ENCODE measurements at places on chromosomes 11 and 22.

- no peak for DNase-seq
Observed at GRCh38 chr22:41668971-41669911, 19.4 kb downstream of the SNU13 start.

DNA sequence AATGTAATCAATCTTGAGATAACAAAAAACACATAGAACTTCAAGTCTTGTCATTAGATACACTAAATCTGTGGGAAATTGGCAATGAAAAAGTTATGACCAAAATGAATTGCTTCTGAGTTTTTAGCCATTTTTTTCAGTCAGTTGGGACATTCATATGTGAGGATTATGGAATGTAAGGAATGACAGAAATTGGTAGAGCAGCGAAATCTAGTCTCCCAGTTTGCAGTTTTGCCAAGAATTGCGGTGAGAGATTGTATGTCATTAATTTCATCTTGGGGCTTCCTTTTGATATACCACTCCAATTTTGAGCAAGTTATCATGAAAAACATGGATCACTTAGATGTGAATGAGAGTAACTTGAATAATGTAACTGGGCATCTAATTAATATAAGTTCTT, 49.9 kb downstream of the SIK2 start:
- DNase-seq = no peak

DNA sequence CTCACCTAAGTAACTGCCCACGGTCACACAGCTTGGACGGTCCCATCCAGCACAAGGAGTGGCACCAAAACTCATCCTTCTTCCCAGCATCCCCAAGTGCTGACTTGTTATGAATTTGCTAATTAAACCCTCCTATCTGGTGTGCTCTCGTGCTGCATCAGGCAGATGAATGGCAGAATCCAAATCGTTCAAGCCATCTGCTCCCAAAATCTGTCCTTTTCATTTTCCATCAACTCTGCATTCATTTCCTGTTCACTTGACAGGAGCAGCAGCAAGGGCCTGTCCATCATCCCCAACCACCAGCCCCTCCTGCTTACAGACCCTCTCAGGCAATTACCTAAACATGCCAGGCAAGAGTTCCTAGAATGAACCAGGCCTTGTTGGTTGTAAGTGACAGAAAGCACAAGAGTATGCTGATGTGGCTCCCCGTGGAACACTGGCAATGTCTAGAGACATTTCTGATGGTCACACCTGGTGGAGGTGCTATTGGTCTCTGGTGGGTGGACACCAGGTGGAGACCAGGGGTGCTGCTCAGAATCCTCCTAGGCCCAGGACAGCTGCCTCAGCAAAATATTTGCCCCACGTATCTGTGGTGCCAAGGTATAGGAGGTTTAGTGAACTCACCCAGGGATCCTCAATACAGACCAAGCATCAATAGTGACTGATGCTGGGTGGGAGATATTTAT, 832.5 kb downstream of the TBC1D22A start:
- no peak for DNase-seq

DNA sequence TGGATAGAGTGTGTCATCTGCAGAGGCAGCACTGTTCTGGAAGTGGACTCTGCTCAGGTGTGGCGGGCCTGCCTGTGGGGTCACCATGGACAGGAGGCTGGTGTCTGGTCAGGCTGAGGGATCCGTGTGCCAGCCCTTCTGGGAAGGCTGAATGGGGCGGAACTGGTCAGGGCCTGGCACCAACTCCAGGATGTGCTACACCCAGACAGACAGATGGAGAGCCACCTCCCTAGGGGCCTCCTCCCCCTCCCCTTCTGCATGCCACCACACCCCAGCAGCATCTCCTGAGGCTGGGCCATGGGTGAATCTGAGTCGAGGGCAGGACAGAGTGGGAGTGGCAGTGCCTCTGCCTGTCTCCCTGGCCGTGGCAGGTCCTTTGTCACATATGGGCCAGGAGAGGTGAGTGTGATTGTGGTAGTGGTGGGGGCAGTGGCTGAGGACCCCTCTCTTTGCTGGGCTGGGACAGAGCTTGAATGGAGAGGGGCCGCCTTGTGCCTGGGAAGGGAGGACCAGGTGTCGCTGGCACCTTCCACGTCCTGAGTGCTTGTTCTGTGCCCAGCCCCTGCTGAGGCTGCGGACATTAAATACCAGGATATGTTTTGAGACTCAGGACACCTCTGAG, 29.1 kb downstream of the ST3GAL4 start:
- no peak for DNase-seq

DNA sequence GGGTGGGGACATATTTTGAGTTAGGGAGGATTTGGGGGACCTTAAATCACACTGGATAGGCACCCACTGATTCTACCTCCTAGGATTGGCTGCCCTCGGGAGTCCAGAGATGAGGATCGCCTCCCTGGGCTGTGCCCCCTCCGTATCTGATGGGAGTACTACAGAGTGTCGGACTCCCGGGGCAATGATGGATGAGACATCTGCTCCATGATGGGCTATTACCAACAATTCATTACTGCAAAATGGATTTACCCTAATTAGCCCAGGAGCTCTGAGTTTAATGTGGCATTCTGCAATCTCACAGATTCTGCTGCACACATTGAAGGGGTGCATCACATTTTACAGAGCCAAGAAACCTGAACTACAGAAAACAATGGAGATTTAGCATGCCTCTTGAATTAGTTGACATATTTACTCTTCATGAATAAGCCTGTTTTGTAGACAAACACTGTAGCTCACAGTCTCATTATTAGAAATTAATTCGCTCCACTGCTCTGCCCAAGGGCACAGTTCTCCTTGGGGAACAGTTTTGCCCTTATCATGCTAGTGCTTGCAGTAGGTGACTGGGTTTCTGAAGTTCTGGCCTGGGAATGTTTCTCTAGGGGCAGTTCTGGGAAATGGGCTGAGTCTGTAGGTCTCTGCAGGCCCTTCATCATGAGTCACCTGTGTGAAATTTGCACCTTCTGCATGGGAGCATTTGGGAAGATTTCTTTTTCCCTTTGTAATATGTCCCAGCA, 217.1 kb upstream of the PLET1 start:
- DNase-seq = no peak

DNA sequence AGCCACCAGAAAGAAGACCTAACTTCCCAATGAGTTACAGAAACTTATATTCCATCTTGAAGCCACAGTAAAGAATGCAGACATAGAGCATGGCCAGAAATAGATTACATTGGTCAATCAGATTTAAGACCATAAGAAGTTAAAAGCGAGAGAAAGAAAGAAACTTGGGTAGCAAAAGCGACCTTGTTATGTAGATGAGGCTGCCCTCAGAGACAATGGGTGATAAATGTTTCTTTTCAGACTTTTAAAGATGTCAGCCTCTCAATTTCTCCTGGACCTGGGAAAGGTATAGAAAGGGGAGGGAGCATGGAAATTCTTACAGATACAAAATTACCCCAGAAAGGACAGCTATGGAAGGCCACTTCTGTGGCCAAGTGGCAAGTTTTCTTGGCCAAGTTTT, 732.6 kb upstream of the LUZP2 start:
- DNase-seq = no peak

GRCh38 chr11:121953122-121953521, 162.9 kb downstream of the BLID start:
- DNase-seq = no peak

GRCh38 chr11:120900643-120901042, 123.3 kb upstream of the TBCEL start:
- DNase-seq = no peak

GRCh38 chr11:396948-397548, 3.0 kb downstream of the PKP3 start:
- no peak for DNase-seq

DNA sequence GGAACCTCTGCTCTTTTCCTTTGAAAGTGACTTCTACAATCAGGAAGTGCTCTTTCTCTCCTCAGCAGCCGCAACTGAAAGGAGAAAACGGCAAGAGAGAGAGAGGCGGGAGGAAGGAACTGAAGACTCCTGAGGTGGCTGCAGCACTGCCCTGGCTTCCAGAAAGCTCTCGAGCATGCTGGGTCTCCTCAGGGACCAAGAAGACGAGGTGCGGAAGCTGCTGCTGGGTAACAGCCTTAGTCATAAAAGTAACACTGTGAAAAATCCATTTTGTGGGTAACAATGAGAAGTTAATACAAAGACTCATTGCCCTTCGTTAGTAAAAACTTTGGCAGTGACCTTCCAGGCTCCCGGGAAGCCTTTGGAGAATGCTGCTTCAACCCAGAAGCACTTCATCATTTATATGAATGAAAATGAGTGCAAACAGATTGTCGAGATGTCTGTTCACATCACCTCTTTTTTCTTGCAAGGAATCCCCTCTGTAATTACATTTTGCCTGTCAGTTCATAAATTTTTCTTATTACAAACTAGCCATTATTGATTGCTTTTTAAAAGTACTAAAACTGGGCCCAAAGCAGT, 473.4 kb downstream of the SOX6 start:
- no peak for DNase-seq

DNA sequence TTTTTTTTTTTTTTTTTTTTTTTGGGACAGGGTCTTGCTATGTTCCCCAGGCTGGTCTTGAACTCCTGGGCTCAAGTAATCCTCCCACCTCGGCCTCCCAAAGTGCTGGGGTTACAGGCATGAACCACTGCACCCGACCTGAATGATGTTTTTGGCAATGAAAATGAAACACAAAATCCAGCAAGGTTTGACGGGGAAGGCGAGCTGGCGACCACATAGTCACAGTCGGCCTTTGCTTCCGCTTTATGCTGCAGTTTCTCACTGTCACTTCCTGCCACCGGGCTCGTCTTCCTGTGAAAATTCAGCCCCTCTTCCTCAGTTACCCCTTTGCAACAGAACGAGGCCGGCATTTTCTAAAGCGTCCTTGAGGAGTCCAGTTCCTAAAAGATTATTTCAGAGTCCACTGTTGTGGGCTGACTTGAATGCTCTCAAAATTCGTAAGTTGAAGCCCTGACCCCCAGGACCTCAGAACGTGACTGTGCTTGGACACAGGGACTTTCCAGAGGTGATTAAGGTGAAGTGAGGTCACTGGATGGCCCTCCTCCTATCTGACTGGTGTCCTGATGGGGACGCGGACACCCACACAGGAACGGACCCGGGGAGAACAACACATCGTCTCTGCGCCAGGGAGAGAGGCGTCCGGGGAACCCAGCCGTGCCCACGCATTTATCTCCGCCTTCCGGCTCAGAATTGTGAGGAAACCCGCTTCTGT, 2.9 kb upstream of the BID start:
- DNase-seq = peak; percentile 35

- no peak for DNase-seq
Observed at GRCh38 chr11:77193911-77194830, 66.1 kb downstream of the MYO7A start.

DNA sequence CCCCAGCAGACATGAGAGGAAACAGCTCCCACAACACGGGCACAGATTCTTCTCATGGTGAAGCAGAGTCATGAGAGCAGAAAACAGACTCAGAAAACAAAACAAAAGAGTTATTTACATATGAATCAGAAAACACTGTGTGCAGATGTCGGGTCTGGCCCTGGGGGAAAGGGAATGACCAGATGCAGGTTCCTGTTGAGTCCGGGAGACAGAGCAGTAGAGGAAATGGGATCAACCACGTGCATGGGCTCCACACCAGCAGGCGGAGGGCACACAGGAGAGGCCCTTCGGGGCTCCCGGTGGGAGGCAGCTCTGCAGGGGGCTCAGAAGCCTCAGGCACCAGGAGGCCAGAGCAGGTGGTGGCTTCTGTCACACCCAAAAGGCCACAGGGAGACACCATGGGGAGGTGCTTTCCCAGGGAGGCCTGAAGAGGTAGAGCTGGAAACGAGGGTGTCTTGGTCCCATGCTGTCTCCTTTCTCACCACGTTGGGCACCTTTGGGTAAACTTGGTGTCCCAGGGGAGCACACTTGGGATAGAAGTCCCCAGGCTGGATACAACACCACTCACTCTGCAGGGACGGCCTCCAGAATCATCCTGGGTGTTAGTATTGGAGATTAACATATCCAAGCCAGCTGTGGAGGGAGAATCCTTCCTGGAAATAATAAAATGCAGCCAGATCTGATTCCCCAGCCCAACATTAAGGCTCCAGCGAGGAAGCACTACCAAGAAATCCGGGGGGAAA, 764.7 kb downstream of the BRD1 start:
- DNase-seq = no peak

DNA sequence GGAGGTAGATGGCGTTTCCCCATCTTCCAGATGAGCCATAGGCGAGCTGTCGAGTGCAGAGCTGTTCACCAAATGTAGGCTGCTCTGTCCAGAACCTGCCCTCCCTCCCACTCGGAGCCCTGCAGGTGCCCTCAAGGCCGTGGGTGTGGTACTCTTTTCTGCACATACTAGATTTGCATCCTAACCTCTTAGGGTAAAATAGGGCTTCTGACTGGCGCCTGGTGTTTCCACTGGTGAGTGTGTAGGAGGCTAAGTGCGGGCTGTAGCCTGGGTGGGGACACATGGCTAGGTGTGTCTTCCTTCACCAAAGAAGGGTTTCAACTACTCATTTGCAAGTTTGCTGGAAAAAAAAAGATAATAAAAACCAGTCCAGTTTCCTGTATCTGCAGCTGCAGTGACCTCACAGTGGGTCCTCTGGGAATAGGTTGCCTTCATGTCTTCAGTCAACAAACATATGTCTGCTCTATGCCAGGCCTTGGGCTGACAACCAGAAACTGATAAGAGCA, 8.5 kb downstream of the BIK start:
- DNase-seq = no peak

GRCh38 chr11:119377961-119378667, 3.4 kb downstream of the USP2 start:
- no peak for DNase-seq

- DNase-seq = no peak
Observed at GRCh38 chr11:127027000-127027399, 26.4 kb upstream of the KIRREL3 start.

DNA sequence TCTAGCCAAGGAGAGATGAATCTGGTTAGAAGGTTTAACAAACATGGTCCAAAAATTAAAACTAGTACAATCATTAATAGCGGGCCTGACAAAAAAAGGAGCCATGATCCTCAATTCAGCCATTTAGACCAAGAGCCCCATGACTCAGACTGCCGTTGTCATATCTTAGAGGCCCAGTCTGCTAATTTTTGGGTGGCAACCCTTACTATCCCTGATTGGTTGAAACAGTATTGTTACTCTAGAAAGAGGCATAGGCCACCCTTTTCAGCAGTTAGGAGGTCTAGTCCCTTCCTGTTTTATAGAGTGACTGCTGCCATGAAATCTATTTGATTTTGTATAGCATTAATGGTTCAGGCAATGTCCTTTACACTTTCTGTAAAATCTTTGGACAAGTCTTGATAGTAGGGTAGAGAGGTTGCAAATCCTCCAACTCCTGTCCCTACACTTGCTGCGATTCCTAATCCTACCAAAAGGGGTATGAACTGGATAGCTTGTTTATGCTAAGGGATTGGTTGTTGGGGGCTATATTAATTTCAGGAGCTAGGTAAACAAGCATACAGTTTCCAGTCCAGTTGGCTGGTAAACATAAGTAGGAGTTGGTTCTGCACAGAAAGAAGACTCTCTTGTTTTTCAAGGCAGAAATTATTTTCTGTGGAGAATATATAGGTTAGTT, 1056.3 kb upstream of the CNTN5 start:
- no peak for DNase-seq

DNA sequence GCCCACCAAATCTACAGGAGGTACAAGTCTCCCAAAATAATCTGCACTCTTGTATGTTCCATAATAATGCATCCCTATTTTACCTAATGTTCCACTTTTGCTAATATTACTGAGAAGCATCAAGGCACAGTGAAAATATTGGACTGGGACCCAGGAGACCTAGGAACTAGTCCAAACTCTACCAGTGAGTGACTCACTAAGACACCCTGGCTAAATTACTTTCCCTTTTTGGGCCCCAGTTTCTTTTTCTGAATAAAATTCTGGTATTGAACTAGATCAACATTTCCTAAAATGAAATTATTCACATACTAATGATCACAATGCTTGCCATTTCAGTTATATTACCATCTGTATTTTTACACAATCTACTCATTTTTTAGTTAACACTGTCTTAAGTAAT, 19.6 kb downstream of the THAP12 start:
- DNase-seq = no peak

Data from stimulated activated CD4-positive, alpha-beta T cell treated with anti-CD3 and anti-CD28 coated beads, Interleukin-12 subunit alpha, Interleukin-12 subunit beta, amount 100 ng/mL, for 24 hours (primary cell).